GM03348 (cell line): ENCODE measurements at places on chromosomes 3 and 15.

DNA sequence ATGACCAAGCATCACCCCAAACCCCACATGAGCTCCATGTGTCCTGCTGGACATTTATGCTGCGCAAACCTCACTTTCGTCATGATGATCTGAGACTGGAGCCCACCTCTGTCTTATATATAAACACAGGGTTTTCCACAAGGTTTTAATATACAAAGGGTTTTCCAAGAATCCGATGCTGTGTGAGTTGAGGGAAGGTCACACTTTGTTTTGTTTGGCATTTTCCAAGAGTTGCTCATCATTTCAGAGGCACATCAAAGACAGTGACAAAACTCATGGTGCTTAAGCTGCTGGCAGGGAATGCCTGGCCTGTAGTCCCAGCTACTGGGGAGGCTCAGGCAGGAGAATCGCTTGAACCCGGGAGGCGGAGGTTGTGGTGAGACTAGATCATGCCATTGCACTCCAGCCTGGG lies 20.0 kb downstream of the EFCC1 start:
- no peak for DNase-seq

GRCh38 chr15:45991863-45992262 lies 357.0 kb downstream of the SQOR start:
- DNase-seq, result no peak

DNA sequence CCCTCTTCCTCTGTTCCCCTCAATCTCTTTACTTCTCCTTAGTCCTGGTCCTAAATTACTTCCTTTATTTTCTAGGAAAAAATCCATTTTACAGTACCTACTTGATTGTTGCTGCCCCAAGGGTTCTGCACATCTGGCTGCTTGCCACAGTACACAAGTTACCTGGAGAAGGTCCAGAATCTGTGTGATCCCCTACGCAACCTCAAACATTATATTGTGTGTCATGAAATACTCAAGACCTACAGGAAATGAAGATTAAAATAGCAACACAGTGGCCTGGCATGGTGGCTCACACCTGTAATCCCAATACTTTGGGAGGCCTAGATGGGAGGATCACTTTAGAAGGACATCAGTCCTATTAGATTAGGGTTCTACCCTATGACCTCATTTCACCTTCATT lies 48.7 kb downstream of the PRKAR2A start:
- DNase-seq, result no peak

DNA sequence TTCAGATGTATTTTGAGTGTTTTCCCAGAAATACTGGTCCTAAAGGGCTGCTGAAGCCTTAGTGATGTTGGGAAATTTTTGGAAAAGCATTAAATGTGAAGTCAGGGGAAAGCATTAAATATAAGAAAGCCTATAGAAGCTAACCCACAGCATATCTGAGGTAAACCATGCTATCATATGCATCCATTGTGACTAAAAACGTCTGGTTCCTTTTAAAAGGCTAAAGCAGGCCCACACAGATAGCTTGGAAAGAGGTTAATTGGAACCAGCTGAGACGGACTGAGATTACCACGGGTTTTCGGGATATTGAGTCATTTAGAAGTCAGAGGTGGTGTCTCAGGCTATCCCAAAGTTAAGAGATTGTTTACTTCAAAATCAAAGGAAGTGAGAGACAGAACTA lies 78.2 kb downstream of the CYP19A1 start:
- DNase-seq, result peak; percentile 75

DNA sequence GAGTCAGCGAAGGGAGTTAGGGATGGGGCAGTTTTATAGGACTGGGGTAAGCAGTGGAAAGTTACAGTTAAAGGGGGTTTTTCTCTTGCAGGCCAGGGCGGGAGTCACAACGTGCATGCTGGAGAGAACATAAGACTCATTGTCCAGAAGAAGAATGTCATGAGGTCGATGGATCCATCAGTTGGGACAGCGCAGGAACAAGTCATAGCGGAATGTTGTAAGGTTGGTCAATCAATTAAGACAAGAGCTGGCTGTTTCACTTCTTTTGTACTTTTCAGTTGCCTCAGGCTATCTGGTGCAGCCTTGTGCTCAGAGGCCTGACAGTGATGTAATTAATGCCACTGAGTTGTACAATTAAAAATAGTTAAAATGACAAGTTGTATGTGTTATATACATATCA lies 165.6 kb downstream of the OCA2 start:
- DNase-seq, result no peak

DNA sequence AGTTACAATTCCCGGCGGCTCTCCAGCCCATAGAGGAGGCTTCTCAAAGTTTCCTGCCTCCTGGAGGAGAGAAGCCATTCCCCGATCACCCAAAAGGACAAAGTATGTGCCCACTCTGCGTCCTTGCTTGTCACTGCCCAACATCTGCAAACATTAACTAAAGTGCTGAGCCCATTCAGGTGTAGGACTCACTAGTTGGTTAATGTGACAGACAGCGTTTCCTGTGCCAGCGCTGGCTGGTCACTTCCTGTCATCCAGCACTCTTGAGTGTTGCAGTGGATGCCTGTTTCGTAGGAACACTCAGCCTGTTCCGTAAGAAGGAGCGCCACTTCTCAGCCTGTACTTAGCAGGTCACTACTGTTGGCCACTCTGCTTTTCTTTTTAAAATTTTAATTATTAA lies 100.3 kb downstream of the APBA2 start:
- DNase-seq, result no peak

DNA sequence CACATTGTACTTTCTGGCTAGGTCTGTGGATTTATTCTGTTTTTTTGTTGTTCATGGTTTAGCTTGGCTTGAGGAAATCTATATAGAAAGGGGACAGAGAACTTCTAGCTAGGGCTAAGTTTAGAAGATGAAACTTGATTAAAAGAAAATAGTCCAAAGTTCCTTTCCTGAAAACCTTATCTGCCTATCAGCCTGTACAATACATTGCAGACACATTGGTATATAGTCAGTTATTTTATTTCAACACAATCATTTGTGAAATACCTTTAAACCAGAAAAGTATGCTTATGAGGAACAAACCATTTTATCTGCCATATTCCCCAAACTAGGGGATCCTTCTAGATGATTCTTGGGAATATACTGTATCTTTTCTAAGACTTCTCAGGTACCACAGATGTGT lies 147.3 kb upstream of the CGNL1 start:
- DNase-seq, result no peak

- no peak for DNase-seq
Observed at GRCh38 chr3:61699622-61700021, 138.3 kb downstream of the PTPRG start.

GRCh38 chr3:126604691-126605090 lies 46.0 kb upstream of the C3orf22 start:
- DNase-seq, result no peak

- DNase-seq, result no peak
Observed at GRCh38 chr3:118226206-118226605, 808.4 kb downstream of the IGSF11 start.

DNA sequence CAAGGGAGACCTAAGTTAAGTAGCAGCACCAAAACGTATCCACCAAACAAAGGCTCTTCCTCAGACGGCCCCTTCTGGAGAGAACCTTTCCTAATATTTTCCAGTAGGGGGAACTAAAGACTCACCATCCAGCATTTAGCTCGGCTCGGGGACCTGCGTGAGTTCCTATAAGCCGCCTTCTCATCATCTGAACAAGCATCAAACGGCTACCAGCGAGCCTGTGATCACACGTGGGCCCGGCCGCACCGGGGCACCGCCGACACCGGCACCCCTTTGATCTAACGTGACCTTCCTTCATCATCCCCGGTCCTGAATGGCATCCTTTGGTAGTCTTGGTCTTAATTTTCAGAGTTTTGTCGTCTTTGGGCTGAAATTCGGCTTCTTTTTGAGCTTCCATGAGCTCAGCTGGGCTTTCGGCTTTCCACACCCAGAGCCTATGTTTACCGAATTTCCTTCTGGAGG lies 1.4 kb upstream of the ROBO2 start:
- DNase-seq, result peak; percentile 79

- DNase-seq, result no peak
Observed at GRCh38 chr3:110157221-110157620, 819.9 kb upstream of the DPPA4 start.

DNA sequence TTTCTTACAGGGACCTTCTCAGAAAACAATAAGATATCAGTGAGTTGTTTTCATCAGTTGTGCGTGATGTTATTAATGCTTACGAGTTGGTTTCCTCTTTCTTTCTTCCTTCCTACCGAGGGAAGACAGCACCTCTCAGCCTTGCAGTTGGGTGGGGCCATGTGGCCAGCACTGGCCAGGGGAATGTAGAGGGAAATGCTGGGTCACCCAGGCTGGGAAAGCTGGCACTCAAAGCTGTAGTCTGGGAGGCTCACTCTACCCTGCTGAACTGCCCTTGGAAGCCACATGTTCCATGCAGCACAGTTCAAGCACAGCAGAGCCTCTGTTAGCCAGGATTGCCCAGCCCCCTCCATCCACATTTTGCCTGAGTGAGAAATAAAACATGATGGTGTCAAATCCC lies 10.1 kb upstream of the CHCHD6 start:
- DNase-seq, result no peak

GRCh38 chr3:186427627-186428281 lies 65.7 kb upstream of the DGKG start:
- DNase-seq, result no peak
